ENCODE measurements at places on chromosomes 7 and 10.

- no peaks in the 10 kb centered on the region for H3K4me1 ChIP-seq
- no peaks in the 10 kb centered on the region for H3K27me3 ChIP-seq
- H3K27ac ChIP-seq, result no peak overlapping the region
- DNase-seq, result no peak
- no peaks in the 10 kb centered on the region for H3K36me3 ChIP-seq
Observed at GRCh38 chr7:136617176-136617575, 251.3 kb upstream of the CHRM2 start.

DNA sequence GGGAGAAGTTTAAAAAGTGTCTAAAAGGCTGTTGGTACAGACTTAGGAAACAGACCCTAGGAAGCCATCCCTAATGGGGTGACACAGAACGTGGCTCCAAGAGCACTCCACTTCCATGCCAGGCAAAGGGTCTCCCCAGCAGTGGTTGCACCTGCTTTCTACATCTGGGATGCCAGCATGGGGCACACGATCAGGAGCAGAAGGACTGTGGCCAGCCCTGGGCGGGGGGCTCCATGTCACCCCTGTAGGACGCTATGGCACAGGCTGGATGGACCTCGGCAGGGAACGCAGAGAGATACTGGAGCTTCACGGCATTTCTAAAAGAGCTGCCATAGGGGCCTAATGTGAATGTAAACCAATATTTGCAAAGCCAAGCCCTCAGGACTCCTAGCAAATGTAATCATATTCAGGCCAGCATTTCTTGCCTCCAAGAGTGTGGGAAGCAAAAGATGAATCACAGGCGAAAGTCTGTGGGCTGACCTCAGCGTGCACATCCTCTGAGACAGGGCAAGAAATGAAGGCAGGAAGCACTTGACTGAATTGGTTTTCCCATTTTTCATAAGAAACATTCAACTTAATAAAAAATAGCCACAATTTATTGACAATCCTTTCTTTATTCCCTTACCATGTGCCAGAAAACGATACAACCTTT lies 93.9 kb downstream of the ATXN7L1 start:
- H3K27me3 ChIP-seq, result no peaks in the 10 kb centered on the region
- no peak overlapping the region for H3K4me3 ChIP-seq
- peaks cover 18% of the 10 kb centered on the region for H3K36me3 ChIP-seq
- H3K27ac ChIP-seq, result no peak overlapping the region

- H3K4me1 ChIP-seq, result no peaks in the 10 kb centered on the region
- no peak overlapping the region for H3K4me3 ChIP-seq
- DNase-seq, result no peak
- no peak overlapping the region for H3K27ac ChIP-seq
- H3K36me3 ChIP-seq, result no peaks in the 10 kb centered on the region
- no peaks in the 10 kb centered on the region for H3K27me3 ChIP-seq
Observed at GRCh38 chr10:117668327-117669008, 125.9 kb downstream of the EMX2 start.

DNA sequence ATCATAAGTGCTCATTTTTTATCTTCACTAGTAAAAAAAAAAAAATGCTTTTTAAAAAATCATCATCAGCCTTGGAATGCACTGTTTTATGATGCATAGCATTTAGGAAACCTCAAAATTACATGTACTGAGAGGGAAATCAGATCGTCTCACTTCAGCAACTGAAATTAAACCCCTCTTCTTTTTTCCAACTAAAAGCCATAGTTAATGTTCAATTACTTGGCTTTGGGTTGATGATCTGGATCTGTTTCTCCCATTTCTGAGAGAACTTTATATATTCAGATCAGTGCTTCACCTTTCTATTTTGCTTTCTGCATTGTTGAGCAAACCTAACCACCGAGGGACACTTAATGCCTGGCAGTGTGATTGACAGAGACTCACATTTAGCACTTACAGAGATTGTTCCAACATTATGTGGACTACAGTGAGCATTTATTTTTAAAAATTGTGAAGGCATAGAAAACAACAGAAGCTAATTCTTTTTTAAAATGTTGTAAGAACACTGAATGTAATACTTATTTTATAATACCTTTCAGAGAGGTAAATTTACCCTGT lies 678.4 kb downstream of the PHTF2 start:
- no peak overlapping the region for H3K27ac ChIP-seq
- no peaks in the 10 kb centered on the region for H3K36me3 ChIP-seq
- DNase-seq, result no peak
- H3K4me1 ChIP-seq, result no peaks in the 10 kb centered on the region

GRCh38 chr10:101561068-101561915 lies 26.8 kb downstream of the POLL start:
- H3K27ac ChIP-seq, result no peak overlapping the region
- no peaks in the 10 kb centered on the region for H3K36me3 ChIP-seq
- H3K4me3 ChIP-seq, result no peak overlapping the region
- H3K27me3 ChIP-seq, result peaks cover 66% of the 10 kb centered on the region
- no peak for DNase-seq

- H3K27me3 ChIP-seq, result no peaks in the 10 kb centered on the region
- H3K36me3 ChIP-seq, result no peaks in the 10 kb centered on the region
- no peak overlapping the region for H3K27ac ChIP-seq
- no peaks in the 10 kb centered on the region for H3K4me1 ChIP-seq
Observed at GRCh38 chr7:144812379-144813283, 23.2 kb downstream of the TPK1 start.

- no peaks in the 10 kb centered on the region for H3K27me3 ChIP-seq
- H3K36me3 ChIP-seq, result peaks cover 4% of the 10 kb centered on the region
- H3K4me1 ChIP-seq, result peaks cover 27% of the 10 kb centered on the region
- H3K27ac ChIP-seq, result peak overlapping the region; percentile 65
Observed at GRCh38 chr7:99124236-99124635, 19.7 kb downstream of the SMURF1 start.

GRCh38 chr7:82778021-82778420 lies 334.4 kb upstream of the CACNA2D1 start:
- H3K27me3 ChIP-seq, result no peaks in the 10 kb centered on the region
- H3K4me3 ChIP-seq, result no peak overlapping the region
- no peak for DNase-seq
- no peaks in the 10 kb centered on the region for H3K4me1 ChIP-seq
- no peak overlapping the region for H3K27ac ChIP-seq
- no peaks in the 10 kb centered on the region for H3K36me3 ChIP-seq

- no peak for DNase-seq
- peaks cover 3% of the 10 kb centered on the region for H3K4me1 ChIP-seq
- peaks cover 3% of the 10 kb centered on the region for H3K27me3 ChIP-seq
- no peak overlapping the region for H3K27ac ChIP-seq
- no peak overlapping the region for H3K4me3 ChIP-seq
- no peaks in the 10 kb centered on the region for H3K36me3 ChIP-seq
Observed at GRCh38 chr7:138669364-138669763, 31.8 kb downstream of the SVOPL start.

- H3K36me3 ChIP-seq, result no peaks in the 10 kb centered on the region
- H3K27me3 ChIP-seq, result no peaks in the 10 kb centered on the region
- H3K4me1 ChIP-seq, result no peaks in the 10 kb centered on the region
- no peak for DNase-seq
Observed at GRCh38 chr10:7070950-7071349, 339.9 kb downstream of the SFMBT2 start.

Data from tibial nerve (tissue), 4 donors.